ENCODE measurements at places on chromosomes 16 and 17. TPM values are rescaled to one million over a fixed set of nuclear protein-coding genes. Genes with fewer than 3 reads are reported as not detected.
A peak's percentile ranks its signal among the peaks of the same experiment; 100 is the strongest.

The ABCA8 gene
- polyA plus RNA-seq = 59.4 TPM

The MRPL38 gene
- 58.7 TPM for polyA plus RNA-seq

The LGALS9B gene
- polyA plus RNA-seq = not detected

The WDR59 gene
- polyA plus RNA-seq = 59.6 TPM

The BTBD17 gene
- 0.11 TPM for polyA plus RNA-seq

The GNGT2 gene
- polyA plus RNA-seq = 1.3 TPM

The SLC13A2 gene
- not detected for polyA plus RNA-seq

DNA sequence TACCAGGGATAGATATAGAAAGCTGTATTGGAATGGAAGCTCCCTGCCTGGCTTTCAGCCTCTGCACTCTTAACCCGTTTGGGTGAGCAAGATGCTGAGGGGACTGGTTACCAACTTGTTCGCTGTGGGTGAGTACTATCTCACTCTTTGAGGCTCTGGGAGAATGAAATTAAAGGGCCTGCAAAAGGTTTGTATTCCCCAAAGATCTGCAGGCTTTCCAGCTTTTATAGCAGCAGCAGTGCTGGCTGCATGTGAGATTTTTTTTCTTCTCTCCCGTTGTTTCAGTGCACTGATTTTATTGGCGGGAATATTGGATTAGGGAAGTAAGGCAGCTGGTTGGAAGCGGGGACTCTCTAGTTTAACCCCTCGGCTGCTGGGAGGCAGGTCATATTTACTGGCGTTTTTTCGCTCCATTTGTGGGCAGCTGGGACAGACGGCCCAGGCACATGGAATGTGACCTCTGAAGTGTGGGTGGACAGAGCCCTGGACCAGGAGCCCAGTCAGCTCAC, 30.9 kb downstream of the C17orf75 start:
- DNase-seq = peak; percentile 65

DNA sequence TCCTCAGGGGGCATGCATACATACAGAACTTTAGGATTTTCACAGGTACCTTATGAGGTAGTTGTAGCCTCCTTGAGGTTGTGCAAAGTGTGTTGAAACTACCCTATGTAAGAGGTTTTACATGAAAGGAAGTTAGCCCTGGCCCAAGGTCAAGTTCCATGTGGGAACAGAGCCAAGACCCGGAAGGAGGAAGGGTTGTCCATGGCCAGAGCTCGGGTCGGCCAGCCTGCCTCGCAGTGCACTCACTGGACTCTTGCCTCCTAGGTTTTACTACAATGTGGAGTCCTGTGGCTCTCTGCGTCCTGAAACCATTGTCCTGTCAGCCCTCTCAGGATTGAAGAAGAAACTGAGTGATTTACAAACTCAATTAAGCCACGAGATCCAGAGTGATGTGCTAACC, 8.2 kb downstream of the POLR2C start:
- no peak for DNase-seq

DNA sequence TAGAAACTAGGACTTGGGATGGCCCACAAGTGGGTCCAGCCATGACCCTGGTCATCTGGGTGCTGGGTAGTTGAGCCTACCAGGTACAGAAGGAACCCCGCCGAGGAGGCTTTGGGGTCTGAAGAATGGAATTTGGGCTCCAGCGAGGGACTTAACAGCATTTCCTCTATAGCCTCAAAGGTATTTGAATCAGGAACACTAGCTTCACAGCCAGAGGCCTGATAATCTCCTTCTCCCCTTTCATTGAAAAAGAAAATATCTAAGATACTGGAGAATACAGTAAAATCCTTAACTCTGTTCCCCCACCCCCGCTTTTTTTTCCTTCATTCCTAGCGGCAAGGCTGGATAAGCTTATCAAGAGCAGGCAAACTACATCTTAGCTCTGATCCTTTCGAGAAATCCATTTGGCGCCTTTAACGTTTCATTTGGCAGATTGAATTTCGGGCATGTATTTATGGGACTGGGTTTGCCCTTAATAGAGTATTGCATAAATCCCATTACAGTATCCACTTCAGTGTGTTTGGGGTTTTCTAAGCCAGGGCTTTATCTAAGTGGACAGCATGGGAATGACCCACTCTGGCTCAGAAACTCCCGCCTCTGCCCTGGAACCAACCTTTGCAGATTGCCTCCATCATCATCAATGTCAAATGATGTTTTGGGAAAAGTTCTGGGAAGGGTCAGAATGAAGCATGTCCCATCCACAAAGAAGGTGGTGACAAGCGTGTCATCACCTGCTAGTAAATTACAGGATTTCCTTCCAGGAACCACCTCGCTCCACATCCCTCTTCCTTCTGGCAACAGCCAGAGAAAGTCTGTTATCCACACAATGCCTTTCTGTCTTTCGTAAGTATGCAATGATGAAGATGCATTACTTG, 36.9 kb downstream of the XYLT1 start:
- DNase-seq = peak; percentile 37

- DNase-seq = no peak
Observed at GRCh38 chr16:359067-359763, 6.7 kb upstream of the AXIN1 start.

DNA sequence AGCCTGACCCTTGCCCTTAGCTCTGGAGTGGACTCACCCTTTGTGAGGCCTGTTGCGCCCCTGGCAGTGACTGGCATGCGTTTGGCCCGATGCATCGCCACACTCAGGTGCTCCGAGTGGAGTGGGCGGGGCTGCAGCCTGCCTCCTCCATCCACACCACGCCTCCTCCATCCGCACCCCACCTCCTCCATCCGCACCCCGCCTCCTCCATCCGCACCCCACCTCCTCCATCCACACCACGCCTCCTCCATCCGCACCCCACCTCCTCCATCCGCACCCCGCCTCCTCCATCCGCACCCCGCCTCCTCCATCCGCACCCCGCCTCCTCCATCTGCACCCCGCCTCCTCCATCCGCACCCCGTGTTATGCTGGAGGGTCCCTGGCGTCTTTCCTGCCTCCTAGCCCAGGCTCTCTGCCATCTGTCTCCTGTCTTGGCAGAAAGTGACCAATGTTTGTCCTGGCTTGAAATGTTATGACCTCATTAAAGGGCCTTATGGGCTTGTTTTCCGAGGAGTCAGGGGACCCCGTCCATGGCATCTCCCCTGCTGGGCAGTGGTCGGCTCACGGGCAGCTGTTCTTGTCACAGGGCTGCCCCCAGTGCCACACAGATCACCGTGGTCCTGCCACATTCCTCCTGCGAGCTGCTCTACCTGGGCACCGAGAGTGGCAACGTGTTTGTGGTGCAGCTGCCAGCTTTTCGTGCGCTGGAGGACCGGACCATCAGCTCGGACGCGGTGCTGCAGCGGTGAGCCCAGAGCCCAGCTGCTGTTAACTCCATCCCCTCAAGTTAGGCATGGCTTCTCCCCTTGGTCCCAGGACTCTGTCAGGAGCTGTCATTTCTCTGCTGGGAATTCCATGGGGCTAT, 28.7 kb upstream of the MYO15B start:
- no peak for DNase-seq

DNA sequence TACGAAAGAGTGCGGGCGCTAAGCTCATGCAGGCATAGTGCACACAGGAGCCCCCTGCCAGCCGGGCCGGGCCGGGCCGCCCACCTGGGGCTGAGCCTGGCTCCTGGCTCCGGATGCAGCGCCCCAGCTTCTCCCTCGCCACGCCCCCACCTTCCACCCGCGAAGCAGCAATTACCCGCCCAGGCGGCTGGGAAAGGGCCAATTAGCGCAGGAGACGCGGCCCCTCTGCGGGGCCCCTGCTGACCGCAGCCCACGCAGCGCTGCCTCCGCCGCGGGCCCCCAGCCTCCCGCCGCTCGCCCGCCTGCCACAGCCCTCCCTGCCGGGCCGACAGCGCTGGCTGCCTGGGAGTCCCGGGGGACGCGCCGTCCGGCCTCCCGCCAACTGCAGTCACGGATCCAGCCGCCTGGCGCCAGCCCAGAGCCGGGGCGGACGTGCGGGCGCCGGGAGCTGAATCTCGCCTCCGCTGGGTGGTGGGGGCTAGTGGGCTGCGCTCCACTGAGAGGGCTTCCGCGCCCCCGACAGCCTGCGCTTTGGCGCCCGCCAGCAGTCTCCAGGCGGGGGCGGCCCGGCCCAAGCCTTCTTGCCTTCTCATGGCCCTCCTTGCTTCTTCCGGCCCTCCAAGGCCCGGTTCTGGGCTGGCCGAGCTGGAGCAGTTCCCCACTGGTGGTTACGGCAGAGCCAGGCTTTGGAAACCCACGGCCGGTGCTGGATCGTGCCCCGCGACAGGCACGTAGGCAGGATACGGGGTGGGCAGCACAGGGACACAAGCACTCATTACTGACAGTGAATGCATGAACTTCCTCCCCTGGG, 14.9 kb upstream of the CBFB start:
- peak; percentile 72 for DNase-seq

GRCh38 chr17:9557857-9558256, 17.8 kb downstream of the STX8 start:
- DNase-seq = no peak

- DNase-seq = peak; percentile 39
Observed at GRCh38 chr16:68265078-68265920, 973 bp downstream of the SLC7A6 start.

GRCh38 chr17:38559051-38559879, 46.5 kb downstream of the SRCIN1 start:
- peak; percentile 70 for DNase-seq

- DNase-seq = no peak
Observed at GRCh38 chr16:54062361-54063278, 224.0 kb downstream of the IRX3 start.

DNA sequence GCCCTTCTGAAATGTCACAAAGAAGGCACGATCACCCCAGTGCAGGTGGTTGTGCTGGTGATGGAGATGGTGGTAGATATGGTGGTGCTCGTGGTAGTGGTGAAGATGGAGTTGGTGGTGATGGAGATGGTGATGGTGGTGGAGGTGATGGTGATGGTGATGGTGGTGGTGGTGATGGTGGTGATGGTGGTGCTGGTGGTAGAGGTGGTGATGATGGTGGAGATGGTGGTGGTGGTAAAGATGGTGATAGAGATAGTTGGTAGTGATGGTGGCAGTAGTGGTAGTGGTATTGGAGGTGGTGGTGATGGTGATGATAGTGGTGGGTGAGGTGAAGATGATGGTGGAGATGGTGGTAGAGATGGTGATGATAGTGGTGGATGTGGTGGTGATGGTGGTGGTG, 88.1 kb upstream of the SALL1 start:
- no peak for DNase-seq

DNA sequence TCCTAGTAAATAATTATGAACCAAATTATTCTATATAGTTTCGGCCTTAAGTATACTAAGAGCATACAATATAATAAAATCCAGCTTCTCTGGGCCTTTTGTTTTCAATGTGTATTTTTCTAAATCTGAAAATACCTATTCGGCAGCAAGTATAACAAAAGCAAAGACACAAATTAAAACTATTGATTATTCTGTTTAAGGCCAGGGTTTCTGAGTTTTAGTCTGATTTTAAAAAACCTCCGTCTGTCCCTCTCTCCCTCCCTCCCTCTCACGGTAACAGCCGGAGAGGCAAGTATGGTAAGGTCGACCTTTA, 1.5 kb downstream of the TOB1 start:
- DNase-seq = no peak

DNA sequence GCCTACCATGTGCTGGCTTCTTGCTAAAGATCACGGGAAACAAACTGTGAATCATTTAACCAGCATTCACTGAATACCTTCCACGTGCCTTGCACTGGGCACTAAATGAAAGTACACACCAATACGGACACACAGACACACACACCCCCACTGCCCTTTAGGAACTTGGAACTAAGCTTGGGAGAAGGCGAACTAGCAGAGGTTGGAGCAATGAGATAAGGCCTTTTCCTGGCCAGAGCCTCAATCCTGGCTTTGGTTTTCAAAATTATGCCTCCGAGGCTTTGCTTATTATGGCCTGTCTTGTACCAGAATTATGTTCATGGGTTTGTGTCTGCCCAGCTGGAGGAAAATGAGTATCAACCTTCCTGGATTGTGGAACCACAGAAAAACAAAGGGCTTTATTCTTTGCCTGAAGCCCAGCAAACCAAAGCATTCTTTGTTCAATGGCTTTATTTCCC, 32.3 kb downstream of the CPPED1 start:
- no peak for DNase-seq

DNA sequence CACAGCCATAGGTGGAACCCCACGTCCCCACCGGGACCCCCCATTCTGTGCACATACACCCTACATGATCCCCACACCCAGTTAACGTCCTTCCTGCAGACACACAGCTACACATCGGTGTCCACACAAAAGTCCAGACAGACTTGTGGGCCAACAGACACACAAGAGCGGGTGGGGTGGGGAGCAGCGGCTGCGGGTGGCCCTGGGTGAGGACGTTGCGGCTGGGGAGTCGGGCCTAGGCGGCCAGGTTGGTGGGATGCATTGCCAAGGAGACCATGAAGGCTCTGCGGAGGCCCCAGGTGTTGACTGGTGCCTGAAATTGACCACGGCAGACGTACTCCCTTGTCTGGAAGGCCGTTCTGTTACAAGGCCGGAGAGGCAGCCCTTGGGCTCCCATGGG, 8.7 kb upstream of the DPEP1 start:
- no peak for DNase-seq

DNA sequence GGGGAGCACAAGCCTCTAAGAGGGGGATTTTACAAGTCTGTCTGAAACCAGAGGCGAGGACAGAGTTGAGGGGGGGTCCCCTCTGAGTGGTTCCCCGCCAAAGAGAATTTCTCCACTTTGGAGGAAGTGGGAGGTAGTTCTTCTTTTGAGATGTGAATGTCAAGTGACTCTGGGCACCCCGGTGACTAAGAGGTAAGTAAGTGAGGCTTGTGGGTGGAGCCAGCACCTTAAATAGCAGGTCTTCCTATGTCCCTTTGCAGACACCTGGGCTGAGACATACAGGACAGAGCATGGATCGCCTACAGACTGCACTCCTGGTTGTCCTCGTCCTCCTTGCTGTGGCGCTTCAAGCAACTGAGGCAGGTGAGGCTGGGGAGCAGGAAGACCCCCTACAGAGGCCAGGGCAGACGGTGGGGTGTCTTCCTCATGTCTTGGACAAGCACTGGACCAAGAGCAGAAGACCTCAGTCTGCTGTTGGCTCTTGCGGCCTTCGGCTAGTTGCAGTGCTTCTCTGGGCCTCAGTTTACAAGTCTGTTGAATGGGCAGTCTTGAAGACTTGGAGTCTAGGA, at the start of gene CCL22:
TSS of gene CCL22 (plus strand) at position 257 of the 569 bp plus-strand sequence. CDS start at position 291, 34 bp downstream.
- no peak for DNase-seq

- peak; percentile 6 for DNase-seq
Observed at GRCh38 chr17:35084987-35085386, 21.5 kb upstream of the RFFL start.

DNA sequence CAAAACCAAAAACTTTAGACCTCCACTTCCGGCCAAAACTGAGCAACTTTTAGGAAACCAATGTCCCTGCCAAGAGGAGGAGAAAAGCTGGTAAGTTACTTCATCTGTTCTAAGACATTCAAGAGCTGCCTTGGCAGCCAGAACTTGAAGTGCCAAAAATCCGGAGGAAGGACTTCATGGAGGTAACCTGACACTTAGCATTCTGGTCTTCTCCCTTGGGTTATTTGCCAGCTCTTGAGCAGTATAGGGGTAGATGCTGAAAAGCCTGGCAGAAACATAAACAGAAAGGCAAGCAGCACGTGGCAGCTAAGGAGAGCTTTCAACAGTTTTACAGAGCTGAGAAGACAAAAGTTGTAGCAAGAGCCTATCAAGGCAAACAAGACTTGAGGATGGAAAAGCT, 53.2 kb downstream of the CDYL2 start:
- peak; percentile 22 for DNase-seq

Data from muscle of back (tissue), 13 donors.